Spleen (tissue), 13 donors: ENCODE measurements at places on chromosomes 16 and 17. TPM values are rescaled to one million over a fixed set of nuclear protein-coding genes. Genes with fewer than 3 reads are reported as not detected.

GRCh38 chr17:29240477-29240876, 6.2 kb upstream of the CRYBA1 start:
- H3K36me3 ChIP-seq: no peaks in the 10 kb centered on the region

- H3K27me3 ChIP-seq: no peaks in the 10 kb centered on the region
- DNase-seq: peak; percentile 61
- H3K36me3 ChIP-seq: peaks cover 100% of the 10 kb centered on the region
- no peak overlapping the region for H3K4me3 ChIP-seq
- H3K27ac ChIP-seq: no peak overlapping the region
- H3K4me1 ChIP-seq: no peaks in the 10 kb centered on the region
These were observed 37.5 kb upstream of the GSG1L start for GRCh38 chr16:28100810-28101532.

- no peak overlapping the region for H3K4me3 ChIP-seq
- no peak for DNase-seq
- H3K27me3 ChIP-seq: no peaks in the 10 kb centered on the region
- no peaks in the 10 kb centered on the region for H3K36me3 ChIP-seq
- H3K4me1 ChIP-seq: no peaks in the 10 kb centered on the region
These were observed 46.7 kb downstream of the MAP2K6 start for GRCh38 chr17:69460963-69461922.

CCDC154 gene
- total RNA-seq: 2.5 TPM

GRCh38 chr16:86886651-86887050, 308.3 kb downstream of the FOXL1 start:
- peaks cover 29% of the 10 kb centered on the region for H3K27me3 ChIP-seq
- no peaks in the 10 kb centered on the region for H3K4me1 ChIP-seq
- H3K27ac ChIP-seq: no peak overlapping the region
- H3K36me3 ChIP-seq: no peaks in the 10 kb centered on the region
- DNase-seq: peak; percentile 21

GRCh38 chr17:82097184-82097918, 685 bp downstream of the FASN start:
- H3K27ac ChIP-seq: peak overlapping the region; percentile 97
- peaks cover 22% of the 10 kb centered on the region for H3K4me1 ChIP-seq
- no peaks in the 10 kb centered on the region for H3K27me3 ChIP-seq
- DNase-seq: peak; percentile 87
- no peaks in the 10 kb centered on the region for H3K36me3 ChIP-seq
- peak overlapping the region; percentile 63 for H3K4me3 ChIP-seq

HS3ST2 gene
- 0.19 TPM for total RNA-seq

- DNase-seq: peak; percentile 68
- H3K36me3 ChIP-seq: no peaks in the 10 kb centered on the region
- H3K4me3 ChIP-seq: peak overlapping the region; percentile 41
- H3K27ac ChIP-seq: no peak overlapping the region
- H3K4me1 ChIP-seq: peaks cover 15% of the 10 kb centered on the region
These were observed 6.9 kb downstream of the USP6 start for GRCh38 chr17:5122586-5123342.

- no peaks in the 10 kb centered on the region for H3K27me3 ChIP-seq
- H3K4me3 ChIP-seq: no peak overlapping the region
- no peaks in the 10 kb centered on the region for H3K36me3 ChIP-seq
- H3K27ac ChIP-seq: no peak overlapping the region
- no peaks in the 10 kb centered on the region for H3K4me1 ChIP-seq
These were observed 39.0 kb downstream of the EMP2 start for GRCh38 chr16:10541366-10541765.

- no peak for DNase-seq
- no peak overlapping the region for H3K4me3 ChIP-seq
- peak overlapping the region; percentile 14 for H3K27ac ChIP-seq
- no peaks in the 10 kb centered on the region for H3K27me3 ChIP-seq
- no peaks in the 10 kb centered on the region for H3K36me3 ChIP-seq
These were observed 21.0 kb upstream of the PITPNA start for GRCh38 chr17:1583556-1583955.

- no peaks in the 10 kb centered on the region for H3K27me3 ChIP-seq
- H3K36me3 ChIP-seq: no peaks in the 10 kb centered on the region
- no peak overlapping the region for H3K27ac ChIP-seq
These were observed 50.5 kb downstream of the SYT17 start for GRCh38 chr16:19218581-19218980.

GRCh38 chr17:58231641-58232040, 6.7 kb upstream of the LPO start:
- H3K27me3 ChIP-seq: no peaks in the 10 kb centered on the region
- H3K36me3 ChIP-seq: no peaks in the 10 kb centered on the region
- H3K27ac ChIP-seq: no peak overlapping the region
- no peak overlapping the region for H3K4me3 ChIP-seq

DNA sequence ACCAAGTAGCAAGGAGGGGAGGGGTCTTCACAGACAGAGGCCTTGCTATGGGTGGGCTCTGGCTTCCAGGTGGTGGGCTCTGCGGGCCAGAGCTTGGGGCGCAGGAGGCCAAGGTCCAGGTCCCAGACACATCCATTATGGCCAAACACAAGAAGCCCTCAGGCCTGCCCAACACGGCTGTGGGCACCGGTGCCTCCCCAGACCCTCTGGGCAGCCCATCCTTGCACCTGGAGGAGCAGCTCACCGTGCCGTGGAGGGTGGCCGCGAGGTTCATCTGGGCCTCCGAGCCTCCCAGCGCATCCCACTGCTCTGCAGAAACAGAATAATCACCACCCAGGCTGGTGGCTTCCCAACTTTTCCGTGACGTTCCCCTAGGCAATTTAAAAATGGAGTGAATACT, 55.9 kb downstream of the TBC1D16 start:
- H3K4me3 ChIP-seq: no peak overlapping the region
- peaks cover 14% of the 10 kb centered on the region for H3K36me3 ChIP-seq
- H3K27me3 ChIP-seq: no peaks in the 10 kb centered on the region
- H3K4me1 ChIP-seq: peaks cover 37% of the 10 kb centered on the region
- H3K27ac ChIP-seq: no peak overlapping the region

SPATA22 gene
- not detected for total RNA-seq

DNA sequence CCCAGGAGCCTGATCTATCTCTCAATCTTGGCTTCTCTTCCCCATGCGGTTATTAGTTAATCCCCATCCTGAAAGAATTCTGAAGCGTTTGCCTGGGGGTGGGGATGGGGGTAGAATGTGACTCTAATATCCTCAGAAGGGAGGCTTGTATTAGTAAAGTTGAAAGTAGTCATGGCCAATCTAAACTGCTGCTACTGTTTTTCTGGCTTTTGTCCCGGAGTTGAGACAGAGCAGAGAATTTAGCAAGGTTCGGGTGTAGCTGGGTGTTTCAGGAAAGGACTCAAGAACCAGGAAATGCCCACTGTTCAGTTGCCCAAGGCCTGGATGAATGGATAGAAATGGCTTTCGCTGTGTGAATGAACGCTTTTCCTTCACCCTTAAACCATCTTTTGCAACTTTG, 17.6 kb upstream of the ITGAM start:
- H3K27ac ChIP-seq: peak overlapping the region; percentile 42
- H3K27me3 ChIP-seq: no peaks in the 10 kb centered on the region
- DNase-seq: no peak
- H3K4me1 ChIP-seq: peaks cover 15% of the 10 kb centered on the region

GRCh38 chr16:6374821-6375220, 957.8 kb upstream of the RBFOX1 start:
- no peak overlapping the region for H3K27ac ChIP-seq
- DNase-seq: no peak
- no peak overlapping the region for H3K4me3 ChIP-seq
- H3K4me1 ChIP-seq: no peaks in the 10 kb centered on the region

NACA2 gene
- not detected for total RNA-seq

MPO gene
- total RNA-seq: 18.7 TPM

DNA sequence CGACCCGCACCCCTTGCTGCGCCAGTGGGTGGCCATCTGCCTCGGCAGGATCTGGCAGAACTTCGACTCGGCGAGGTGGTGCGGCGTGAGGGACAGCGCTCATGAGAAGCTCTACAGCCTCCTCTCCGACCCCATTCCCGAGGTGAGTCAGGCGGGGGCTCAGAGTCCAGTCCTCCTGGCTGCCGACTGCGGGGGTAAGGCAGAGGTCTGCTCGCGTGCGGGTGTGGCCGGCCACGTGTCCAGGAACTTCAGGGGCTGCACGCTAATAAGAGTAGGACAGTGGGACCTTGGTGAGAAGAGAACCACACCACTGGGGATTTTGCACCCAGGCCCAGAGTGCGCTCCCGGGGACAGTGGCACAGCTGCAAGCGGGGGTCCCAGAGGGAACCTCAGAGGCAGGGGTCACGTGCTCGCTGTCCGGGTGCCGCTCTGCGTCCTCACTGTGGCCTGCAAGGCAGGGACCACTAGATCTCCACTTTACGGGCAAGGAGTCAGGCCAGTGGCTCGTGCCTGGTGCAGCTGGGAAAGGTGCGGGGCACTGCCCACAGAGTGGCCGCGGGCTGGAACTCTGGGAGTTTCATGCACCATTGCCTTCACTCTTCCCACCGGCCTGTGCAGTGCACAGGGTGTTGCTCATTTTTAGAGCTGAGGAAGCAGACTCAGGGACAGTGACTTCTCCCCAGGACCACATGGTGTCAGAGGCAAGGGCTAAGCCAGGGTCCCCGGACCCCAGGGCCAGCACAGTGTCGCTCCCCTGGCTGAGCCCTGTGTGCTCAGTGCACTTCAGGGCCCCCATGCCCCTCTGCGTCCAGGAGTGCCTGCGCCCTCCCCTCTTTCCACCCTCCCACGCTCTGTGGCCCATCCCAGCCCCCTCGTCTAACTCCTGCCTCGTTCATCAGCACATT, 107.6 kb upstream of the CHMP6 start:
- no peak overlapping the region for H3K27ac ChIP-seq
- peaks cover 8% of the 10 kb centered on the region for H3K4me1 ChIP-seq
- no peaks in the 10 kb centered on the region for H3K27me3 ChIP-seq
- peak; percentile 66 for DNase-seq

- H3K27ac ChIP-seq: peak overlapping the region; percentile 38
- peaks cover 52% of the 10 kb centered on the region for H3K4me1 ChIP-seq
- H3K36me3 ChIP-seq: peaks cover under 1% of the 10 kb centered on the region
- no peaks in the 10 kb centered on the region for H3K27me3 ChIP-seq
These were observed 3.9 kb upstream of the SRCAP start for GRCh38 chr16:30694926-30695693.

BANP gene
- total RNA-seq: 44.6 TPM

GRCh38 chr17:28239271-28239624, 79.8 kb upstream of the TMEM97 start:
- no peaks in the 10 kb centered on the region for H3K36me3 ChIP-seq
- H3K27ac ChIP-seq: no peak overlapping the region

FBXO39 gene
- 0.70 TPM for total RNA-seq

DNA sequence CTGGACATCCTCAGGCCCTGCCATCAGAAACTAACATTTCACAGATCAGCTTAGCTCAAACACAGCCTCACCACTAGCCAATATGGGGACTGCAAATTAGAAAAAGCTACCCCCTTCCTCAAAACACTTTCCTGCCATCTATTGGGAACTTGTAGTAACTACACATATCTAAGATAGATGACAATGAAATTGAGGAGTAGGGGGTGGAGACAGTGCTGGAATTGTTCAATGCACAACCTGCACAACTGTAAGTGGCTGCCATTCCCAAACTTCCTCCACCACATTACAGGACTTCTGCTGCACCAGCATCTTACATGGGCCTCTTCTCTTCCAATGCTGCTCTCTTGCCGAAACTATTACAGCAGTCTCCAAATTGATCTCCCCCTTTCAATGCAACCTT, 21.9 kb downstream of the AIPL1 start:
- DNase-seq: no peak
- no peaks in the 10 kb centered on the region for H3K4me1 ChIP-seq
- H3K27ac ChIP-seq: no peak overlapping the region
- no peaks in the 10 kb centered on the region for H3K27me3 ChIP-seq
- H3K4me3 ChIP-seq: no peak overlapping the region
- H3K36me3 ChIP-seq: no peaks in the 10 kb centered on the region

EVI2B gene
- 166 TPM for total RNA-seq

DNA sequence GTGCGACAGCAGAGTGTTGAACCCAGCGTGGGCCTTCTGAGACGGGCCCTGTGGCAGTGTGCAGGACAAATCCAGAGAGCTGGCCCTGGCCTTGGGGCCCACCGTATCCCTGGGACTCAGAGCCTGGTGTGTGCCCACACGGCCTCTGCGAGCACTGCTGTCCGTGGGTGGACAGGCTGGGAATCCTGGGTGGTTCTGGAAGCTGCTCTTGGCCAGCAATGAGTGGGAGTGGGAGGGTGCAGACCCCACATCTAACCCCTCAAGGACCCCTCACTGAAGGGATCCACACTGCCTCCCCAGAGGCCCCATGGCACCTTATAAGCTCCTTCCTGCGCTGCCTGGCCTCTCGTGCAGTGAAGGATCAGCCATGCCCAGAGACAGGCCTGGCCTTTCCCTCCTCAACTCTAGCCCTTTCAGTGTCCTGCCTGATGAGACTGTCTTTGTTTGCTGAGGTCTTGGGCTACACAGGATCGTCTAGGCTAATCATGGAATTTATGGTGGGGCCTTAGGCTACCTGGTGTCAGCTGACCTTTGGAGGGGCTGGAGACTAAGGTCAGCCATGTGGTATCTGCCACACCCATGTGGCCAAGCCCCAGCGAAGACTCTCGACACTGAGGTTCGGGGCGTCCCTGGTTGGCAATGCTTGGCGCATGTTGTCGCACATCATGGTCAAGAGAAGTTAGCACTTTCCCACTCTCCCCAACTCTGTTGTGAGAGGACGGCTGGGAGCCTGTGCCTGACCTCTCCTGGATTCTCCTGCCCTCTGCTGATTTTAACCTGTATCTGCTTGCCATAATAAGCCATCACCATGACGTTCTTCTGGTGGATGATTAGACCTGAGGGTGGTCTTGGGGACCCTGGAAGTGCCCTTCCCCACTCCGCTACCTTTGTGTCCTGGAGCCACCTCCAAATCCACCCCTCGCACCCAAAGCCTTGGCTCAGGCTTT, 16.4 kb upstream of the GINS2 start:
- no peak overlapping the region for H3K4me3 ChIP-seq
- H3K27ac ChIP-seq: no peak overlapping the region
- no peaks in the 10 kb centered on the region for H3K27me3 ChIP-seq
- DNase-seq: no peak
- H3K36me3 ChIP-seq: no peaks in the 10 kb centered on the region

CSF3 gene
- not detected for total RNA-seq

KSR1 gene
- 76.1 TPM for total RNA-seq

GSPT1 gene
- total RNA-seq: 90.2 TPM

DNA sequence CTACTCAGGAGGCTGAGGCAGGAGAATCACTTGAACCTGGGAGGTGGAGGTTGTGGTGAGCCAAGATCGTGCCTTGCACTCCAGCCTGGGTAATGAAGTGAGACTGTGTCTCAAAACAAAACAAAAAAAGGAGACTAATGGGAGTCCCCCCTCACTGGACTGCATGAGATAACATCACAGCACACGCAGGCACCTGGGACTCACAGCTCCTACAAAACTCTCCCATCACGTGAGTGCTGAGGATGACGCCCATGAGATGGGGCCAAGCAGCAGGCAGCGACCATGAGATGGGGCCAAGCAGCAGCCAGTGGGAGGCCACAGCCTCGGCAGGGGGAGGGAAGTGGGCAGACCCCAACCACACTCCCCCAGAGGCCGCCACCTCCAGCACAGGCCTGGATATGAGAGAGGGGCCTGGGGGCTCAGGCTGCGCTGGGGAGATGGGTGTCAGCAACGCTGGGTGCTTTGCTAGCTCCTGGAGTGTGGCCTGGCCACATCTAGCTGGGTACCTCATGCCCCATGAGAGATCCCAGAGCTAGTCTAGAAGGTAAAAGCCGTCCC, 15.4 kb downstream of the DNAAF8 start:
- H3K27ac ChIP-seq: no peak overlapping the region
- H3K4me3 ChIP-seq: no peak overlapping the region
- H3K4me1 ChIP-seq: peaks cover 30% of the 10 kb centered on the region
- no peak for DNase-seq

- no peaks in the 10 kb centered on the region for H3K4me1 ChIP-seq
- DNase-seq: no peak
- no peaks in the 10 kb centered on the region for H3K36me3 ChIP-seq
- H3K27me3 ChIP-seq: no peaks in the 10 kb centered on the region
These were observed 73.3 kb downstream of the TANC2 start for GRCh38 chr17:63039342-63039741.
